ENCODE measurements at places on chromosomes 3 and 15.

DNA sequence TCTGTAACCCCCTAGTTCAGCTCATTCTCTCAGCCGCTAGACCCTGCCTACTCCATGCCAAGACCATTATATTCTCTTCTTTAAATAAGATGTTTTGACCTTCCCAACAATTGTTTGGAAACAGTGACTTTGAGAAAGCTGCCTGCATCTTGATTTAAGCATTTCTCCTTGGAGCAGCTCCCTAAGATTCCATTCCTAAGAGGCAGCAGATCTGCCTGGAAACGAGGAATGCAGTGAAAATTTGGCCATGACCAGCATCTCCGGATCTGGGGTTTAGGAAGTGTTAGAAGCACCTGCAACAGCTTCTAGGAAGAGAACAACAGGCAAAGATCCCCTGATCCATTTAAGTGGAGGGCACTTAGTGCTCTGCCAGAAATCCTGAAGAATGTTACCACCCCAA is 235.7 kb downstream of the NTRK3 start:
- no peak for DNase-seq

GRCh38 chr3:188188911-188189310 is 35.0 kb downstream of the LPP start:
- no peak for DNase-seq

DNA sequence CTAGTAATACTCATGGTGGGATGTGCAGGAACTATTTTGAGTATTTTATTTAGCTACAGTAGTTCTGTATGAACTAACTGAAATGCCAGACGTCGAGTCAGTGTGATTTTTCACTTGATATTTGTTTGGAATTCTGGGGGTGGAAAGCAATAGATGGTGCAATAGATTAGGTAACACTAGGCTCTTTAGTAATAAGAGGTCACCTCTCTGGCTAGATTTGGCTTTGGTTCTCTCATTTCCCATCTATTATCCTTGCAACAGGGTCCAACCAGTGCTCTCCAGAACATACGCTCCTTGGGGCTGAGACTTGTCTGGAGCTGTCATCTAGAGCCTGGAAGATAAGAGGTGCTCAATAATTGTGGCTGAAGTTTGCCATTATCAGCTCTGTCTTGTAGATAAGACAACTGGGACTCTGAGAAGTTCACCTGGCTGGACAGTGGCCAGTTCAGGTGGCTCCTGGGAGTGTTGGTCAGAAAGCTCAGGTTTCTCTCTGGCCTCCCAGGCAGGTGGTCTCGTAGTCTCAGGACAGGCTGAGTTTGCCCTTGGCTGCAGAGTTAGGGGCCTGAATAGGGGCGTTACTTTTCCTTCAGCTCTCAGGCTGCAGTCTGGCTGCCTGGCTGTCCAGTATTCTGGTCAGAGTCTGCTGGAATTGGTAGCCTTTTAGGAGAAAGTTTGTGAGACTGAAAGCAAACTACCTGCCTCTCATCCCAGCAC is 277.5 kb upstream of the RGMA start:
- DNase-seq: no peak

DNA sequence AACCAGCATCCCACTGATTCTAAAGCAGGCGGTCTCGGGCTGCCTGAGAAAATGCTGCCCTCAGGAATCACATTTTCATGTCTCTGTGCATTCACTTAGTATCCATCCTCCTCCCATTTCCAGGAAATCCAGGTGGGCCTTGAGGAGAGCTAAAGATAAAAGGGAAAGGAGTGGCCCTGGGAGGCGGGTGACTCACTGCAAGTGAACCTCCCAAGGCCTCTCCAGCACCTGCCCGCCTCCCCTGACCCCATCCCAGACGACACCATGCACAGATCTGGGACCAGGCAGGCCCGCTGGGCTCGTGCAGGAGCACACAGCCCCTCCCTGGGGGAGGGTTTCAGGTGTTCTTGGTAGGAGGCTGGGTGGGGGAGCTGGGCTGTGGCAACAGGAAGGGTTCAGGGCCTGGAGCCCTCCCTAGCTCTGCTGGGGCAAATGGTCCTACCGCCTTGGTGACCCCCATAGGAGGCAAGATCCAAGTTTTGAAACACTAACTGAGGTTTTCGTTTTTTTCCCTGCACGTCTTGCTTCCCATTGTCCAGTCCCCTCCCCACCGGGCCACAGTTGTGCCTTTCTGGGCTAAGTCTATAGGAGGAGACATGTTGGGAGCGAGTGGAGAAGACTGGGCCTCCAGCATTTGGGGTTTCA is 22.2 kb downstream of the MELTF start:
- DNase-seq: no peak

GRCh38 chr15:79978655-79979514 is 7.9 kb upstream of the BCL2A1 start:
- no peak for DNase-seq

- DNase-seq: no peak
These were observed 142.8 kb downstream of the EDEM1 start for GRCh38 chr3:5330152-5330810.

- DNase-seq: peak; percentile 28
These were observed 26.4 kb downstream of the FAH start for GRCh38 chr15:80179025-80179759.

- no peak for DNase-seq
These were observed 2.8 kb upstream of the SUCLG2 start for GRCh38 chr3:67657192-67657591.

DNA sequence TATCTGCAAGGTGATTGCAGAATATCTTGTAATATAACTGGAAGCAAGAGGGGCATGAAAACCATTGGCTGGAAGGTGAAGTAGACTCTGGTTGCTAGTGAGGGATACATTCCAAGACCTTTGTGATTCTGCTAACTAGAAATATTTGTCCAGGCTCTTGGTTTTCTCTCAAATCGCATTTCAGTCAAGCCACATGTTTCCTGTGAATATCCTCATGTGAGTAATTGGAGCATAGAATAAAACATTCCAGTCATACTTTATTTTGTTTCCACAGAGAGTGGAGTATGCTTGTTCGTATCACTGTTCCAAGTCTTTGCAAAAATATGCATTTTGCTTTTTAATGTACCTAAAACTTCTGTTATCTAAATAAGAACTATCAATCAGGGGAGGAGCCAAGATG is 850.0 kb downstream of the EPHA3 start:
- no peak for DNase-seq

DNA sequence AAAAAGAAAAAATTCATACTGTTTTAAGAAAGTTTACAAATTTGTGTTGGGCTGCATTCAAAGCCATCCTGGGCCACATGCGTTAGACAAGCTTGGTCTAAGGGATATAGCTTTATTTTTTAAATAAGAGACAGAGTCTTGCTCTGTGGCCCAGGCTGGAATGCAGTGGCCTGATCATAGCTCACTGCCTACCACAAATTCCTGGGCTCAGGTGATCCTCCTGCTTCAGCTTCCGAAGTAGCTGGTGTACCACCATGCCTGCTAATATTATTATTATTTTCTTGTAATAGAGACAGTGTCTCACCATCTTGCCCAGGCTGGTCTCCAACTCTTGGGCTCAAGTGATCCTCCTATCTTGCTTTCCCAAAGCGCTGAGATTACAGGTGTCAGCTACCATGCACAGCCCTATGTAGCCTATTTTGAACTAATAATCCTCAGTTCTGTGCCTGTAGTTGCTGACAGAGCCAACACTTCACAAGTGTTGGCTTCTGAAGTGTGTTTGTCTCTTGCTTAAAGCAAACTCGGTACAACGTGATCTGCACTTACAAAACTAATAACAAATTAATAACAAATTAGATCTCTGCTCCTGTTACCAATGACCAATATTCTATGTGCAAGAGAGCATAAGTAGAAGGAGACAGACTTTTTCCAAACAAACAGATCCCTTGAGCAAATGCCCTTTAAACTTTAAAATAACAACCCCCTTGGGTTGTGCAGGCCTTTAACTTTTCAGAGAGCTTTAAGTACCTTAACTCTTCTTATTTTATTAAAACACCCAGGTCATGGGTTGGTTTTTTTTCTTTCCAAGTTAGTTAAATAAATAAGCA is 135.2 kb downstream of the VGLL4 start:
- DNase-seq: no peak

- no peak for DNase-seq
These were observed 1.9 kb upstream of the TRIM71 start for GRCh38 chr3:32815841-32816438.

GRCh38 chr3:152205097-152205593 is 63.6 kb upstream of the MBNL1 start:
- DNase-seq: no peak

GRCh38 chr3:155995525-155996370 is 124.6 kb upstream of the KCNAB1 start:
- DNase-seq: peak; percentile 51

- no peak for DNase-seq
These were observed 19.1 kb upstream of the MAGEF1 start for GRCh38 chr3:184730924-184731323.

DNA sequence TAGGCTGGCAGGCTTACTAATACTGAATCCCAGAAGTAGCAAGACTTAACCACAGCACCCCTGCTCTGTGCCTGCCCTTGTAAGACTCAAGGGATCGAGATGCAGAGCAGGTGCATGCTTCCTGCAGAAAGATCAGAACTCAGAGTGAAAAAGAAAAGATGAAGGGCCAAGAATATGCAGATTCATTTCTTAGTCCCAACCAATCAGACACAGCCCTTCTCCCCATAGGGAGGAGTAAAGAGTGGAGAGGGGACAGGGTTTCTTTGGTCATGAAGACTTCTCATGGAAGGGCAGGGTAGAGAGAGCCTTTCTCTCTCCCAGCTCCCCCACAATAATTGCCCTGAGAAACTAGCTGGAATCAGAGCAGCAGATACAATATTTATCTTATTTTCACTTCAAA is 105.6 kb upstream of the MB21D2 start:
- DNase-seq: no peak

DNA sequence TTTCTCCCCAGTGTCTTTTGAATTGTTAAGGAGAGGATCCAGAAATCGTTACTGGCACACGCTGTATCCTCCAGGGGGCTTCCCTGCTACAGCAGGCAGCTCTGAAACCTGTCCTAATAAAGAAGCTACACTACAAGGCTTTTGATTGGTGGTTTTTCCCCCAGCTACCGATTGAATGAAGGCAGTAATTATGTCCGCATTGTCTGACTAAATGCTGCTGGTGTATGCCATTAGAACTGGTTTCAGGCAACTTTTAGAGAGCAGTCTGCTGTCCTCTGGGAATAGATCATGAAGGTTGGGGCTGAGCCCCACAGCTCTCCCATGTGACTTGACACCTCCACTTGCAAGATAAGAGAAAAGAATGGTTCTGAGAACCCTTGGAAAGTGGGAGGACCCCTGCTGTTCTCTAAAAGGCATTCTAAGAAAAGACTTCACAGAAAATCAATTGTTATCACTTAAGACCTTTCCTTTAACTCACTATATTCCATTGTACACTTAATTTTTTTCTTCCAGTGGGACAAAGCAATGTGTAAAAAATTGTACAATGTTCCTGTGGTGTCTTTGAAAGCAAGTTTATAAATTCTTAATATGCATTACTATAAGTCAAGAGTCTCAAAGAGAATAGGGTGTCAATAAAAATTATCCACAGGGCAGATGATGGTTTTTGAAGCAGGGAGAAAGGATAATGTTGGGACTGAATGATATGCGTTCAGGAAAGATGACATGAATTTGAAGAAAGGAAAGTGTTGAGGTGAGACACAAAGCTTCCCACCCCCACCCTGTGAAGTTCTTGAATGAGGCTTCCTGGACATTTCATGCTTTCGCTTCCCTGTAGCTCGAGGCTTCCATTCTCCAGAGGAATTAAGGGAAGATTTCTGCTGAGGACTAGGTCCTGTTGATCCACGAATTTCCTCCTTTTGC is 53.0 kb upstream of the DAZL start:
- DNase-seq: no peak

DNA sequence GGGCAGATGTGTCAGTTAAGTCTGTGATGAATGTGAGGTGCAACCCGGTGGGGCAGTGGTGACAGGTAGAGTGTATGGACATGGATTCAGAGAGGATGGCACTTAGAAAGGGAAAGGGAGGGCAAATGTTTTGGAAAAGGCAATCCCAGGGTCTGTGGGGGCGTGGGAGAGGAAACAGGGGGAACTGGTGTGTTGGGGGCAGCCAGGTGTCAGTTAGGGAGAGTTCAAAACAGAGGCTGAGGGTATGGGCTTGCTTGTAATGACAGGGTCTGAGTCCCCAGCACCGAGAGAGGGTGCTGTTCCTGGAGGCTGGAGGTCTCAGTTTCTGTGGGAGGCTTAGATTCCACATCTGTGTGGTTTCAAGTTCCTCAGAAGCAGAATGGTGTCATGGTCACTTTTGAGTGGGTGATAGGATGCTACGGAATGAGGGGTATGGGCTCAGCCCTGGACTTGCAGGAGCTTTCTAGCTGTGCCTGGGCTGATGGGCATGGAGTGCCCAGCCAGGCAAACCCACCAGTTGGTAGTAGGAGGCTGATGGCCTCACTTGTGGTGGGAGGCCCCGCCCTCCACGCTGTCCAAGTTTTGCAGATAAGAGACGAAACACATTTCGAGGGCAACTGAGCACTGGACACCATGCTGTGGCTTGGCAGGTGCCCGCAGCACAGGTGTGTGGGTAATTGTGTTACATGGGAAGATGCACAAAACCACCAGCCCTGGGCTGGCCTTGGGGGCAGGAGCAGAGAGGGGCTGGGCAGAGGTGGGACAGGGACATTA is 209.4 kb downstream of the RPLP1 start:
- no peak for DNase-seq

DNA sequence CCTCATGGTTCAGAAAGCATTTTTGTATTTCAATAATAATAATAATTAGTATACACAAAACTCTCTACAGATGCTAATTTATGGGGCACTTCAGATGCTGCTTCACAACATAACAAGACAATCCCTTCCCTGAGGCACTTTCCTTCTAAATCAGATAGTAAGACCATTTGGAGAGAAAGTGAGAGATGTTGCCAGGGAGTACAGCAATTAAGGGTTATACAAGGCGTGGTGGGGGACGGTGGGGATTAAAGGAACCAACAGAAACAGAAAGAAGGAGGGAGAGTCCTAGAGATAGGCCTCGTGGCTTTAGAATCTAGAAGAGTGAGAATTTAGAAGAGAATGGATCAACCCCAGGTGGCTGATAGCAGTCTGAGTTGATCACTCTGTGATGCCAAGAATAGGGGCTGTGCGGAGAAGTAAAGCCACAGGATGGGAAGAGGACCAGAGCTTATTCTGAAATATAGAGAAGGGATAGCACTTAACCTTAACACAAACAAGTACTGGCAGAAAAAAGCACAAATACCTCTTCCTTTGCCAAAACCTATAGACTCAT is 76.9 kb downstream of the ETFA start:
- DNase-seq: no peak

GRCh38 chr3:130707902-130708601 is 38.6 kb downstream of the PIK3R4 start:
- no peak for DNase-seq

DNA sequence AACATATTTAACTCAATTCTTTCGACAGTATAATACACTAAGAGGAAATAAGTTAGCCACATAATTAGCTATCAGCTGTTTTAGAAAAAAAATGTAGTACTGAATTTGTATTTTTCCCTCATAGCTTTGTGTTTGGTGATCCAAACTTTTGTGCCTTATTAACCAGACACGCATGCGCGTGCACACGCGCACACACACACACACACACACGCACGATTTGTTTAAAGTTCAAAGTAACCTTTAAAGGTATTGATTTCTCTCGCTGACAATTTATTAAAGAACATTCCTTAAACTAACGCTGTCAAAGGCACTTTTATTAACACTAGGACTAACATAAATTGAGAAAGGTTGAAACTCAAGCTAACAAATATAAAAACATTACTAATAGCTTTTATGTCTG is 198.9 kb downstream of the ROBO1 start:
- DNase-seq: no peak

All from LoVo (cell line).